ENCODE measurements at places on chromosomes 2 and 18.

DNA sequence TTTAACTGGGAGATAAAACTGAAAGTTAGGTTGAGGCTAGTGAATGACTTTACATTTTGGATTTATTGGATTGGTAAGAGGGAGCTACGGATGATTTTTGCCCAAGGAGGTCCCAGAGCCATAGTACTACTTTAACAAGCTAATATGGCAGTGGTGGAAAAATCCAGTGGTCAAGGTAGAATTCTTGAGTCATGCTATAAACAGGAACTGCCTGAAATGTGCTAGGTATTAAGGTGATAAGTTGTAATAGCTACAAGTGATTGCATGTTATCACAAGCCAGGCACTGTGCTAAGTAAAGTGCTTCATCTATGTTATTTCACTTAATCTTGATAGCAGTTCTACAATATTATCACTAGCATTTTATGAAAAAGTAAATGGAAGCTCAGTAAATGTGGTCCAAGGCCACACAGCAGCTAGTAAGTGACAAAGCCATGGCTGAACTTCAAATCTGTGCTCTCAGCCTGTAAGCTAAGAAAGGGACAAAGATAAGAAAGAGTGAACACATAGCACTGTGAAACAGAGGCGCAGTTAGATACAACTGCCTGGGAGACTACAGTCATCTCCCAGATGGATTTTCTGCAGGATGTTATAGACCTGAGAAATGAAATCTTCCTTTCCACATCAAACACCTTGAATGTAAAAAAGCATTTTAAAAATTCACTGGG lies 469.6 kb downstream of the TGIF1 start:
- no peak for DNase-seq

DNA sequence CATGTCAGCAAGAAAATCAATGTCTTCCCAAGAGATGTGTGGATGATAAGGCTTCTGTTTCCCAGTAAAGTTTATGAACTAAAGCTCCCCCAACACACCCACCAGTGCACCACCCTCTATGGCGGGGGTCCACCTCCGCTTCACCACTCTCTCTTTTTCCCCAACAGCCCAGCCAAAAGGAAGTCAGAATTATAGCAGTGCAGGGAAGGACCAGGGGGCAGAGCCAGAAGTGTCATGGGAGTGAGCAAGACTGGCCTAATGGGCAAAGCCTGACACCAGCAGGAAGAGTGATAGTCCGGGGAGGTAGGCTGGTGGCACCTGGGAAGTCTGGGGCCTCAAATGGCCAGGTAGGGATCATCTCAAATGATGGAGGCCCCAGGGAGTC lies 167.7 kb downstream of the ZFP36L2 start:
- DNase-seq = no peak

DNA sequence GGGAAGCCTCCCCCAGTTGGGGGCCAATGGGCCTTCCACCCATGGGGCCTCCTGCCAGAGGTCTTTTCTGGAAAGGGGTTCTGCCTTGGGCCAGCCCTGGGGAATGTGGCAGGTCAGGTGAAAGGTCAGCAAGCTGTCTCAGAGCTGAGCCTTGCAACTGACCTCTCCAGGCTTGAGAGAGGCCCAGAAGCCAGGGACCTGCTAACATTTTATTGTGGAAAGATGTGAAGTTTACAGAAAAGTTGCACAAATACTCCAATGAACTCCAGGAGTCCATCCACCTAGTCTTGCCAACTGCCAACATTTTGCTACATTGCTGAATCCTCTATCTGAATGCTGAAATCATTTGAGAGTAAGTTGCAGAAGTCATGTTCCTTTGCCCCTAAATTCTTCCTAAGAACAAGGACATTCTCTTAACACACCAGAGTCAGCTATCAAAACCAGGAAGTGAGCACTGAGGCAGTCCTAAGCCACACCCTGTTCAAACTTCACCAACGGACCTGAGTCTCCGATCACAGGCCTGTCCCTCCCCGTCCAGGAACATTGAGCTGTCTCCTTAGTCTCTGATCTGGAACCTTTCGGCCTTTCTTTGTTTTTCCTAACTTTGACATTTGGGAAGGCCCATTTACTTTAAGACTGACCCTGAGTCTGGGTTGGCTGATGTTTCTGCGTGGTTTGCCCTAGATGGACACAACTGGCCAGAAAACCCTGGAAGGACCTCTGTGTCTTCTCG lies 4.0 kb downstream of the SNORC start:
- DNase-seq = no peak

DNA sequence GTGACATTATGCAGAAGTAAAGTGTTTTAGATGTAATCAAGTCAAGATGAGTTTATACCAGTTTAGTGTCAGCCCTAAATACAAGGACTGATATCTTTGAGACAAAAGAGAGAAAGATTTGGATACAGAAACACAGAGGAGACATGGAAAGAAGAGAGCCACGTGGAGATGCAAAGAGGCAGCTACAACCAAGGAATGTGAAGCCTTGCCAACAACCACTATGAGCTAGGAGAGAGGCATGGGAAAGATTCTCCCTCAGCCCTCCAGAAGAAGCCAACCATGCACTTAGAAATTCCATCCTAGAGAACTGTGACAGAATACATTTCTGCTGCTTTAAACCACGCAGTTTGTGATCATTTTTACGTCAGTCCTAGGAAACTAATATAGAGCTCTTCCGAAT lies 217.2 kb downstream of the DOK6 start:
- DNase-seq = no peak

- DNase-seq = peak; percentile 45
Measured at GRCh38 chr2:6773007-6773693, 92.6 kb downstream of the CMPK2 start.

DNA sequence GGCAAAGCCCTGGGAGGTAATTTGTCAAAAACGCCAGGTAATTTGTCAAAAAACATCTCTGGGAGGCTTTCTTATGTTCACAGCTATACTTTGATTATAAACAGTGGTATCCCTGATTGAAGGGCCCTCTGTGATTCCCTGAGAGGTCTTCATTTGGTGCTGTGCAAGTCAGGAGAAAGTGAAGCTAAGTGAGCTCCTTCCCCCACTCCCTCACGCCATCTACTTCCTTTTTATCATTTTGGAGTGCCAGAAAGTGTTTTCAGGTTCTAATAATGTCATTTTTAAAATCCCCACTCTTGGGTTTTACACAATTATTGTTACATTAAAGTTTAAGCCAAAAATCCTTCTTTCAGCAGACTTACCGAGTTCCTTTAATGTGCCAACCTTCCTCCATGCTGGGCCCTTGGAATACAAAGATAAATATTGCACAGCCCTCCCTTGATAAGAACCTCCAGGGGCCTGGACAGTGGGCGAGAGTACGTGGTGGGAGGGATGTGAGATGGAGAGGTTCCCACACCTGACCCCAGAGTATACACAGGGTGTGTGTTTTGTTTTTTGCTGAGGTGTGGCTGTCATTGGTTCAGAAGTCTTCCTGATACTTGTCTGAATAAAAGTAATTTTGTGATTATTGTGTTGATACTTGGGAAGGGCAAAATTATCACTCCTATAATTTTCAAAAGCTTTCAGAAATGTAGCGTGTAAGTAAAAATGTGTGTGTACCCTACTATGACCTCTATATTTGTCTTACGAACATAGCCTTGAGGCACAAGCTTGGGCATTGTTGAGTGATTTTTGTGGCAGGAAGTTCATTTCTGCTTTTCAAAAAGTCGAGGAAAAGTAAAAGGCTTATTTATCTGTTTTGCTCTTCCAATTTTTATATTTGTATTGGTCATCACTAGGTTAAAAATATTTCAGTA lies 8.2 kb downstream of the MAPRE2 start:
- DNase-seq = no peak

GRCh38 chr2:226310146-226310545 lies 489.5 kb downstream of the IRS1 start:
- DNase-seq = no peak

DNA sequence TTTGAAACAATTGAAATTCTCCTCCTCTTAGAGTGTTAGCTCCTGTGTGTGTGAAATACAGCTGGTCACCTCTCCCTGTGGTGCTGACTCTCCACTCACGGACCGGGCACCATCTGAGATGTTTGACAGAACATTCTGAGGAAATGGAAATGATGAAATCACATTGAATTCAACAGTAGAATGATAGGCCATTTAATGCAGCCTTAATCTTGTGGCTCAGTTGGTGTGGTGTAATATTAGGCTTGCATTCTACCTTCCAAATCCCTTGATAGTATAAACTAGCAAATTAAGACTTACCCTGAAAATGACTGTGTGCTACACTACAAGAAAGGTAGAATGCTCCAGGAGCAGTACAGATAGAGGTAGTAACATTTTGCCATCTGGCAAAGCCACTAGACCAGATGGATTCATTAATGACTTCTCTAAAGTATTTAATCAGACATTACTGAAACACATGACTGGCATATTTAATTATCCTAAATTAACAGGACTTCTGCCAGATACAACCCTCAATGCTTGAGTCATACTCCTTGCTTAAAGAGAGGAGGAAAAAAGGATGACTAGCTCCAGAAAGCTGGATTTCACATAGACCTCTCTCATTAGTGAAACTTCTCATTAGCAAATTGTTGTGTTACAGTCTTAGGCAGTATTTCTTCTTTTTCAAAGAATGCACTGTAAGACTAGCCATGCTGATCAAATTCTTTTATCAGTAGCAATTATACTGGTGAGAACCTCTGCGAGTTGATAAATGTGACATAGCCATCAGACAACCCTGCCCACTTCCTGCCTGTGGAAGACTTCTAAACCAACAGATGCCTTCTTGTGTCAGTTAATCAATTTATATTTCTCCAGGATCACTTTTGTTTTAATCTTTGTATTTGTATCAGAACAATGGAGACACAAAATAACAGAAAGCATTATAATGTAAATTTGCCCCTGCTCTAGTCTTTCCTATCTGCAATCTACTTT lies 80.6 kb downstream of the EML6 start:
- DNase-seq = no peak

- no peak for DNase-seq
Measured at GRCh38 chr18:75075429-75075841, 133.5 kb downstream of the PTGR3 start.

- DNase-seq = no peak
Measured at GRCh38 chr18:76383636-76384035, 111.4 kb downstream of the ZNF516 start.

DNA sequence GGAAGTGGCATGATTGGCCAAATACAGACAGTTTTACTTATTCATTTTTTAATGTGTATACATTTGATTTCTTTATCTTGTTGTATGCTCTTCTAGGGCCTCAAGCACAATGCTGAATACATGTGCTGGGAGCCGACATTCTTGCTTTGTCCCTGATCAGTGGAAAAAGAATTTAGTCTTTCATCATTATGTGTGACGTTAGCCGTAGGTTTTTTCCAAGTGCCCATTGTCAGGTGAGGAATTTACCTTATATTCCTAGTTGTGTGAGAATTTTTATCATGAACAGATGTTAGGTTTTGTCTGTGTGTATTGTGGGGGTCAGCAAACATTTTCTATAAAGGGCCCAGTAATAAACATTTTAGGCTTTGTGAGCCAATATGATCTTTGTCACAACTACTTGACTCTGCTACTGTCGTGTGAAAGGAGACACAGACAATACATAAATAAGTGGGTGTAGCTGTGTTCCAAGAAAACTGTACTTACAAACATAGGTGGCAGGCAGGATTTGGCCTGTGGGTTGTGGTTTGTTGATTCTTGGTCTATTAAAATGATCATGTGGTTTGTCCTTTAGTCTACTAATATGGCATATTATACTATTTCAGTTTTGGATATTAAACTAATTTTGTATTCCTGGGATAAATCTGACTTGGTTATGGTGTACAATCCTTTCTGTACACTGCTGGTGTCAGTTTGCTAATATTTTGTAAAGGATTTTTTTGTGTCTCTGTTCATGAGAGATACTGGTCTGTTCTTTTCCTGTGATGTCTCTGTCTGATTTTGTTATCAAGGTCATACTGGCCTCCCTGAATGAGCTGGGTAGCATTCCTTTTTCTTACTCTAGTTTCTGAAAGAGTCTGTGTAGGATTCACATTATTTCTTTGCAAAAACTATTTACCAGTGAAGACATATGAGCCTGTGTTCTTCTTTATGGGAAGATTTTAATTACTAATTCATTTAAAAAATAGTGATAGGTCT lies 132.2 kb upstream of the SMAD7 start:
- DNase-seq = no peak

GRCh38 chr18:73244401-73244800 lies 376.6 kb upstream of the NETO1 start:
- no peak for DNase-seq

DNA sequence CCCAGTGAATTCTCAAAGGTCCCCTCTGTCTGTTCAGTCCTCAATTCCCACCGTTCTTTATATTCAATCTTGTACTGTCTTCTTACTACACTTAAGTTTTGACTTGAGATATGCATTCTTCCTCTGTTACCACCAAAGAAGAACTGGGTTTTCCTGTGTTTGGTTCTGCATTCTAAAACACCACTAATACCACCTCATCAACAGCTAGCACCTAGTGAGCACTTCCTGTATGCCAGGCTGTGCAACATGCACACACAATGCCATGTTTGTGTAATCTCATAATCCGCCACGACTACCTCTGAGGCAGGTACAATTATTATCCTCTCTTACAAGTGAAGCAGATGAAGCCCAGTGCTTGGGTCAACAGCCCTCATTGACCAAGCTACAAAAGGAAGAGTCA lies 11.8 kb upstream of the CTAGE1 start:
- DNase-seq = no peak

GRCh38 chr18:52333860-52334259 lies 6.1 kb upstream of the DCC start:
- no peak for DNase-seq

DNA sequence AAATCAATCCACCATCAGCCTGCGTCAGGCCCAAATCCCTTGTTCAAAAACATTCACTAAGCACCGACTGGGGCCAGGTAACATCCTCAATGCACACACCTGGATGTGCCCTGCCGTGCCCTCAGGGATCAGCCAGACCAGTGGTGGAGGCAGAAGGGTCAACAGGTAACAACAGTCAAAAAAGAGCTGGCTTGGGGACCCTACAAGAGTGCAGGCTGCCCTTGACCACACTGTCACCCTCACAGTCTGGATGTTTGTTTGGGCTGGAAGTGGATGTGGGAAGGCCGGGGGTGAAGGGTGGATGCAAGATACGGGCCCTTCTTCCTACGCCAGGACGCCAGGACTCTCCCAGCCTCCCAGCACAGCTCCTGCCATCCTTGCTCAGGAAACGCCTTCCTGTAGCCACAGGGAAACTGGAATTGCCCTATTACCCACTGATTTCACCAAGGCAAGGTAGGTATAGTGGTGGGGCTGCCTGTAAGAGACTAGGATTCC lies 2.7 kb downstream of the BIN1 start:
- no peak for DNase-seq

DNA sequence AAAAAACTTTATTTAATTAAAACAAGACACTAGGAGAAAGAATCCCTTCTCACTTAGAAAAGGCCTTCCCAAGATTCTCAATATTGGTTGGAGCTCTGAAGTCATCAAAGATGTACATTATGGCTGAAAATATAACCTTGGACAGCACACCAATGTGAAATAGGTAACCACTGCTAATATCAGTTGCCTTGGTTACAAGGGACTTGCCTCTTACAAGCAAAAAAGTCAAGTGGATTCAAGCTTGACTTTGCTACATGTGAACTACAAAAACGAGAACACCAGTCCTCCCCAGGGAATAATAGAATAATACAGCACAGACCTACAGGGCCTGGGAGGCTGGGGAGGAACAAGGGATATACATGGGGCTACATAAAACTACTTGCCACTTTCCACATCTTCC lies 46.1 kb downstream of the NABP1 start:
- DNase-seq = no peak

All from renal cortex interstitium (tissue), 15 donors.